Testis (tissue), 5 donors: ENCODE measurements at places on chromosomes 5 and 9. TPM values are rescaled to one million over a fixed set of nuclear protein-coding genes. Genes with fewer than 3 reads are reported as not detected.

IRX1 gene
- 0.47 TPM for total RNA-seq

DNA sequence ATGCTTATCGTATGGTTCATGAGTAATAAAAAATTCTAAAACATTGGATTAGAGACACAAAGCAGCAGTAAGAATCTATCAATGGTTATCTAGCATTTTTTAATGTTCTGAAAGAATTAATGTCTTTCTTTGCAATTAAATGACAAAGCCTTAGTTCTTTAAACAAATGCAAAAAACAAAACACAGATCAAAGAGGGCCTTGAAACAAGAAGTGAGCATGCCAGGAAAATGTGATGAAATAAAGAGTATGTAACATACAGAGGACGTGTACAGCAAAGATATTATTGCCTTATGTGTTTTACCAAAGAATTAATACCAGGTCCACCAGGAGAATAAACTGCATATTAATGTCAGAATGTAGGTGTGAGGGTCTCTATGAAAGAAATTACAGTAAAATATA is 812.3 kb upstream of the GRAMD2B start:
- no peak overlapping the region for H3K4me3 ChIP-seq
- no peaks in the 10 kb centered on the region for H3K27me3 ChIP-seq
- DNase-seq: no peak

DNA sequence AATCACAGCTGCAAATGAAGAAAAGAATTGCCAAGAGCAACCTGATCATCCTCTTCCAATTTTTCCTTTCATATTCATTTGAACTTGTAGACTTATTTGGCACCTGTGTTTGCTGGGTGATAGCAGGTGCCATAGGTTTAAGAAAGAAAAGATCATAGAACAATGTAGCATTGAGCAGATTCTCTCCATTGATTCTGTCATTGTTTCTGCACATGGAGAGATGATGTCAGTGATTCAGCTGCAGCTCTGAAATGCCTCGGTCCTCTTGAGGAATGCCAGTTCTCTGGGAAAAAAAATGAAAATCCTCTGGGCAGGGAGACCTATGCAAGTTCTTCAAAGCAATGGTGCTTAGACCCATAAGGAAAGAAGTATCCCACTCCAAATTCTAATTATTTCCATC is 418.1 kb upstream of the KLF4 start:
- no peak overlapping the region for H3K27ac ChIP-seq
- no peaks in the 10 kb centered on the region for H3K27me3 ChIP-seq
- no peak for DNase-seq
- H3K36me3 ChIP-seq: no peaks in the 10 kb centered on the region
- no peaks in the 10 kb centered on the region for H3K4me1 ChIP-seq

DNA sequence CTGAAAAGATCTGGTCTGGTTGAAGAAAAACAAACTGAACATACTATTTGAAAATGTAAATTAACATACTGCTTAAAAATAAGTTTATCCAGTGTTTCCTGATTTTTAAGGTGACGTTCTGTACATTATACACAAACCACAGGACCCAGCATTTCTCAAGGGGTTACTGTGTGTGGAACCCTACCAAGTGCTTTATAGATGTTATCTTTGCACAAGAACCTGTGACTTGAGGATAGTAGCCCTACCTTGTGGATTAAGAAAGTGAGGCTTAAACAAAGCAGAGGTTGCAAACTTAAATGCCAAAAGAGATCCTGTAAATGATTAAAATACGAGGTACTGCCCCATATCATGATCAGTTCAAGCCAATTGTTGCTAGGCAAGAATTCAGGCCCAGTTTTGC is 4.7 kb downstream of the KLF9 start:
- peak overlapping the region; percentile 99 for H3K27ac ChIP-seq
